ENCODE measurements at places on chromosomes 7 and 10.

DNA sequence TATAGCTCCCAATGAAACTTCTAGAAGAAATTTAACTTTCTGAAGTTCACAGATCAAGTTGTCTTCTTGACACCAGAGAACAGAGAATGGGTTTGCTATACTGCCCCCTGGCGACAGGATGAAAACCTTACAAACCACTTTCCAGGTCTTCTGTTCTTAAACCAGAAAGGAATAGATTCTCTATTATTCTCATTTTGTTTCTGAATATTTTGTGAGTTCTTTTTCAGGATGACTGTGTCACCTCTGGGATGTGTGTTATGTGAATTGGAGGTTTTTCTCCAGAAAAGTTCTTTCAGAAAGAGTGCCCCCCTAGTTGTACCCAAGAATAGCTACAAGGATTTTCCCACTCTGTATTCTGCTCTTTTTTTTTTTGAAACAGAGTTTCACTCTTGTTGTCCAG is 6.3 kb downstream of the IFT22 start:
- DNase-seq, result no peak

- DNase-seq, result no peak
Measured at GRCh38 chr10:79392506-79393176, 45.4 kb downstream of the PPIF start.

- DNase-seq, result no peak
Measured at GRCh38 chr10:132679217-132679595, 106.7 kb downstream of the NKX6-2 start.

- no peak for DNase-seq
Measured at GRCh38 chr10:126256864-126257263, 131.4 kb downstream of the ADAM12 start.

DNA sequence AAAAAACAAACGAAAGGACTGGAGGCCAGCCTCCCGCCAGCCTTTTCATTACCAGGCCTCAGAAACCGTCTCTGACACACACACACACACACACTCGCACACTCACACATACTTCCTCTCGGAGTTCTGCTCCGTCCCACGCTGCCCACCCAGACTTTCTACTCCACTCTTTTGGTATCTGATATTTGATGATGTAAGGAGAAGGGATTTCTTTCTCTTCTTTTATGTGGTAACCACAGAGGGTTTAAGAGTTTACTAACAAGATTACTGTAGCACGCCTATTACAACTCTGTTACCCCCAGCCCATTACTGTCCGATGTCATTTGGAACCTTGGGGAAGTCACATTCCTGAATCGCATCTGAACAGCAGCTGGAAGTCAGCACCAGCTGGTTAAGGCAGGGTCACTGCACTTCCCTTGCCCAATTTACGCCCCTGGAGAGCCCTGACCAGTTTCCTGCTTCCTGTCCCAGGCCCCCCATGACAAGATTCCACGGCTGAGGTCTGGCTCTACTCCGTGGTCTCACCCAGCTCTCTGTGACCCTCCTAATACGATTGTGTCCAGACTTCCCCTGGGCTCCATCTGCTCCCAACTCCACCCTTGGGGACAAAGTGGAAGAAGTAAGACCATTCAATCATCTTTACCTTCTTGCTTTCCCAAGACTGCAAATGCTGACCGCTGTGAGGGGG is 1.1 kb downstream of the DENND2A start:
- DNase-seq, result peak; percentile 57

DNA sequence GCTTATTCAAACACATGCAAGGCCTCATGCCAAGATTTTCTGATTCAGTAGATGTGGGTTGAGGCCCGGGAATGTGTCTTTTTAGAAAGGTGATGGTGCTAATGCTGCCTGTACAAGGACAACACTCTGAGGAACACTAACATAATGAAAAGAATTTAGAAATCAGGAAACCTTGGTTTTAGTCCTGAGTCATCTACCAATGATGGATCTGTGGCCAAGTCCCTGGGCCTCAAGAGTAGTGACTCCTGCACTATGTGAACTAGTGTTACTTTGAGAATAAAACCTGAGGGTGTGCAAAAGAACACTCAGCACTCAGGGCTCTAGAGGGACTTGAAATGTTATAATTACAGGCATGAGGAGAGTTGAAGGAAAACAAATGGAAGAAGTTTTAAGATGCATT is 741.7 kb upstream of the GALNT17 start:
- DNase-seq, result no peak

Data from ecto neural progenitor cell (in vitro differentiated cells).